ENCODE measurements at places on chromosomes 5 and 9.

- DNase-seq: no peak
These were observed 93.0 kb downstream of the SUSD1 start for GRCh38 chr9:112081918-112082729.

DNA sequence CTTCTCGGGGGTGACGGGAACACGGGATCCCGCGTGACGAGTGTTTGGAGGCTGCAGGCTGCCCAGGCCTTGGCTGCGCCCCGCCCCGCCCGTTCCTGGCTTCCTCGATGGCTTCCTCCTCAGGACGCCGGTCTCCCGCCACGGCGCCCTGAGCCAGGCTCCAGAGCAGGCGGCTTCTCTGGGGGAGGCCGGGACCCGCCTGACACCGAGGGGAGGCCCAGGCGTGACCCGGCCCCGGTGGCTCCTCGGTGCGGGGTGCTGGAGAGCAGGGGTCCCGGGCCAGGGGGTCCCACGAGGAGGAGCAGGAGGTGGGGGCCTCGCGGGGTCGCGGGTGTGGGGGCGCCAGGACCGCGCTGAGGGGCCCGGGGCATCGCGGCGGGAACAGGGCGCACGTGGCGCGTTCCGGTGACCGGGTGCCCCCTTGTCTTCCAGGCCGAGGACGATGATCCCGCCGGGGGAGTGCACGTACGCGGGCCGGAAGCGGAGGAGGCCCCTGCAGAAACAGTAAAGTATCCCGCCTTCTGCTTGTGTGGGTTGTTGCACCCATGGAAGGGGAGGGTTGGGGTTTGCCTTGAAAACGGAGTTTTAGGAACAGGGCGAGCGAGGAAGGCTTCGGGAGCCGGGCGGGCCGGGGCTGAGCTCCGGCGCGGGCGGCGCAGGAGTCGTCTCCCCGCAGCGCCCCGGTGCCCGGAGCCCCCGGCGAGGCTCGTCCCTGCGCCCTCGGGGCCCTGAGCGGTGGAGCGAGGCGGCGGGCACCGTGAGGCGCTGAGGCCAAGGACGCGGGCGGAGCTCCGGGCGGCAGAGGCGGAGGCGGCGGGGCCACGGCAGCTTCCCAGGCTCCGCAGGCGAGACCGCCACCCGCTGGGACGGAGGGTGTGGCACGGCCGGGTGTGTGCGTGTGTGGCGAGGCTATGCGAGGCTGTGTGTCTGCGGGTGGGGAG lies 22.2 kb downstream of the AHRR start:
- DNase-seq: no peak

DNA sequence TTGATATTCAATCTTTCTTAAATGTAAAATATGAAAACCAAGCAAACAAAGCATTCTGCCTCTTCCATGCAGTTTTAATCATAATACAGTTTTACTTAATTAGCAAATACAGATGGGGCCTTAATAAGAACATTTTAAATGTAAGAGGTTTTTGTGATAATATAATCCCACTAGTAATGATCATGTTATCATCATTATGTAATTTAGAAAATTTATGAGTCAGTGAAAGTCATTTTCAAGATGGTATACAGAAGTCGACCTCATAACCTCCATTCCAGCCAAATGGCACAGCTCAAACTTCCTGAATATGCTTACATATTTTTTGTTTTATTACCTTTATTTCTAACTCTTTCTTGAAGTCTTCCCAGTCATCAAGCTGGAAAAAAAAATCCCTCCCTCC lies 102.2 kb upstream of the GNA14 start:
- no peak for DNase-seq

GRCh38 chr5:16464231-16464630 lies 1.4 kb downstream of the ZNF622 start:
- no peak for DNase-seq

- DNase-seq: no peak
These were observed 30.5 kb upstream of the UBAP2 start for GRCh38 chr9:34079181-34079580.

- no peak for DNase-seq
These were observed 97.9 kb downstream of the CDH6 start for GRCh38 chr5:31291323-31291854.

- DNase-seq: peak; percentile 100
These were observed at the start of gene TSPAN17 for GRCh38 chr5:176647030-176647842. TSS of gene TSPAN17 (plus strand) at chr5:176647484. CDS start at chr5:176647616, 132 bp downstream.

DNA sequence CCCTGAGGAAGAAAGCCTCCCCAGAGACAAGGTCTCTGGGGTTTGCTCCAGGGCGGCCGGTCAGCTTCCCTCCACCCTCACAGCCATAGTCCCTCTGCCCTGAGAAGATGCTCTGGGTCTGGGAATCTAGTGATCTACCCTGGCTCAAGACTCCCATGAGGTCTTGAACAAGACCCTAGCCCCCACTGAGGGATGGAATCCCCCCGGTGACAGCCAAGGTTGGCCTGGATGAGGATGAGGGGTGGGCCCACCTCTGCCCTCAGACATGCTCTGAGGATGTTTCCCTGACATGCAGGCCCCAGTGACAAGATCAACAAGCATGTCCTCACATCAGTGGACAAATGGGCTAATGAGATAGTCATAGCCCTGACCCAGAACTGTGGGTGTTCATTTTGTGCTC lies 138.6 kb downstream of the C5orf15 start:
- DNase-seq: no peak

DNA sequence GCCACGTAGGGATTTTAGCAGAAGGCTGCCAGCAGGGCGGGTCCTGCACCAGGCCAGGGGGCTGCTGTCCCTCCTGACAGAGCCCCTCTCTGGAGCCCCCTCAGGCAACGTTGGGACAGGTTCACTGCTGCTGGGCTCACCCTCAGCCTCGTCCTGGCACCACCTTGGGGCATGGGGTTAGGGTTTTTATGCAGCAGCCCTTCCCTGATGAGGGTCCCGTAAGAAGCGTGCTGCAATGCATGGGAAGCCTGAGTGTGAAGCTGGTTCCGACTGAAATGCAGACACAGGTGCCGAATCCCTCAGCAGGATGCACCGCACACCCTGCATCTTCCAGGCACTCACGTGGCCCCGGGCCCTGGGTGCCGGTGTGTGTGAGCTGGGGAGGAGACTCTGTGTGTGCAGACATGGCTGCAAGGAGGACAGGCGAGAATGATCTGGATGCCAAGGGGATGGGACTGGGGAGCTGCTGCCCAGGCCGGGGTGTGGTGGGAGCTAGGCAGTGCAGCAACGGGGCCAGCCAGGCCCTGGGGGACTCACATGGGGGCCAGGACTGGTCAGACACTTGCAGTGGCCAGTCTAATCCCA lies 27.1 kb downstream of the ZDHHC11B start:
- DNase-seq: no peak

- no peak for DNase-seq
These were observed 151.8 kb downstream of the HSPA4 start for GRCh38 chr5:133203317-133204305.

DNA sequence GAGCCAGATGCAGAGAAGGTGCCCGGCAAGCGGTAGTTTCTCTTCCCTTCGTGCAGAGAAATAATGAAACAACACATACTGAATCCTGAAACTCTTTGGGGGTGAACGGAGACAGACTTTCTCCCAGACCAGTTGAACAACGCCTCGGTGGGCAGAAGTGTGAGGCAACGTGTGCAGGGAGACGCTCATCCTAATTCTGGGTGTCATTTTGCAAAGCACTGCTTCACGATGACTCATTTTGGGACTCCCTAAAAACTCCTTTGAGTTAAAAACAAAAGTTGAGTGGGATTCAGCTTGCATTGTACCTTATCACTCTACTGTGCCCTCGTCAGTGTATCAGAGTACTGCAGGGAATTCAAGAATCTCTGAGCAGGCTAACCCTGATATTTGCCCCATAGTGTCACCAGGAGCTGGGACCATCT lies 3.5 kb upstream of the NEK6 start:
- DNase-seq: no peak

- no peak for DNase-seq
These were observed 79.3 kb downstream of the PTPN3 start for GRCh38 chr9:109418827-109419226.

DNA sequence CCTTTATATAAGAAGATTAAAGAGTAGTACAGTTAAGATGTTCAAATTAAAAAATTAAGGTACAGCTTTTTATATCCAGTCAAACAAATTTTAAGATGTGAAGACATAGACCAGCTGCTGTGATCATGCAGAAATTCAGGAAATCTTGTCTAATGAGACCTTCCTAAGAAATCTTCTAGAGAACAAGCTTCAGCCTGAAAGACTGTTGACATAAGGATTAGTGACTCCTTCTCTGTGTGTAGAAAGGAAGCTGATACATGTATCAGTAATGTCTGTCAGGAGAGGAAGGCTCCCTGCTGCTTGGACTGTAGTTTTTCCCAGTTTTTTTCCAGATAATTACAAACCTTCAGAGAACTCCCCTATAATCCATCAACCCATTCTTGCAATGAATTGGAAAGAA lies 75.8 kb upstream of the PCSK5 start:
- DNase-seq: no peak

GRCh38 chr5:115265220-115265619 lies 2.5 kb upstream of the PGGT1B start:
- DNase-seq: no peak

DNA sequence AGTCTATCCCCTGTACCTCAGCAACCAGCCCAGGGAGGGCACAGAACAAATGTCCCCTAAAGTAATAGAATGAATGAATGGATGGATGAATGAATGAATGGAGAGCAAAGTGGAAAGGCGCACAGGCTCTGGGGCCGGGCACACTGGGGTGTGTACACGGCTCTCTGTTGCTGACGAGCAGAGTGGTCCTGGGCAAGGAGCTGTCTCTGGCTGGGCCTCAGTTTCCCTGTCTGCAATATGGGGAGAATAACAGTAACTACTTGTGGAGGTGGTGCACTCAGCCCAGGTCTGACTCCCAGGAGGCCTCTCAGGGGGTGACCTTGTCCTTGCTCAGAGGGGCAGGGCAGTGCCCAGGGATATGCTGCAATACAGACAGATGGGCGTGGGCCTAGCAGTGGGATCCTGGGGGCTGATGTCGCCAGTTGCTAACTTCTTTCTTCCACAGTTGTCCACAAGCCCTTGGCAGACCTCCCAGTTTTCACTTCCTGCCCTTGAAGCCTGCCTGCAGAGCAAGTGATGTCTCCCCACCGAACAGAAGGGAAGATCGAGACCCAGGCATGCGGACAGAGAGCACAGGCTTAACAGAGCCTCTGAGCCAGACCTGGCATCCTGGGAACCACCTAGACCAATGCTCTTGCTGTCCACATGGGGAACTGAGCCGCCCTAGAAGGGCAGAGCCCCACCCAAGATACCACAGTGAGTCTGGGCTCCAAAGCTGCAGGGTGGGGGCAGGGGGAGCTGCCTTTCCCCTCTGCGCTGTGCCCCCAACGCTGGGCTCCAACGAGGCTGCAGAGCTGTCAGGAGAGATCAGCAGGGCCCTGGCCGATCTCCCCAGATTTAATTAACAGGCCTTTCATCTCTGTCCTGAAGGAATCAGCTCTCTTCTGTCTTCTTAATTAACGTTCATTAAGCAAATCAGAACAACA lies 13.6 kb upstream of the LAMC3 start:
- DNase-seq: peak; percentile 6

- DNase-seq: no peak
These were observed 21.5 kb downstream of the CDK5RAP2 start for GRCh38 chr9:120558454-120558853.

GRCh38 chr5:150454492-150455229 lies 5.1 kb upstream of the RPS14 start:
- DNase-seq: no peak

DNA sequence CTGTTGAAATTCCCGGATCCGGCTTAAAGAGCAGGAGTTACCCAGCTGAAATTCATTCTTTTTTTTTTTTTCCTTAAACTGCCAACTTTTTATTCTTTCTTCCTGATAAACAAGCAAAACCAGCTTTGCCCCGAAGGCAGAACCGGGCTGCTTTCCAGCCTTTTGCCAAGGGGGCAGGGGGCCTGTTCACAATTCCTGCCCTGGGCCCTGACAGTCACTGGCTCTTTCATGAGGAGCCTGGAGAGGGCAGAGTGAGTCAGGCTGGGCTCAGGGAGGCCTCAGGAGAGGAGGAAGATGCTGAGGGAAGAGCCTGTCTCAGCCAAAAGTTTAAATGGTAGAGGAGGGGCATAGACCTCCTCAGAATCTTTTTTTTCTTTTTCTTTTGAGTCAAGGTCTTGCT lies 4.8 kb downstream of the GLIPR2 start:
- peak; percentile 29 for DNase-seq

DNA sequence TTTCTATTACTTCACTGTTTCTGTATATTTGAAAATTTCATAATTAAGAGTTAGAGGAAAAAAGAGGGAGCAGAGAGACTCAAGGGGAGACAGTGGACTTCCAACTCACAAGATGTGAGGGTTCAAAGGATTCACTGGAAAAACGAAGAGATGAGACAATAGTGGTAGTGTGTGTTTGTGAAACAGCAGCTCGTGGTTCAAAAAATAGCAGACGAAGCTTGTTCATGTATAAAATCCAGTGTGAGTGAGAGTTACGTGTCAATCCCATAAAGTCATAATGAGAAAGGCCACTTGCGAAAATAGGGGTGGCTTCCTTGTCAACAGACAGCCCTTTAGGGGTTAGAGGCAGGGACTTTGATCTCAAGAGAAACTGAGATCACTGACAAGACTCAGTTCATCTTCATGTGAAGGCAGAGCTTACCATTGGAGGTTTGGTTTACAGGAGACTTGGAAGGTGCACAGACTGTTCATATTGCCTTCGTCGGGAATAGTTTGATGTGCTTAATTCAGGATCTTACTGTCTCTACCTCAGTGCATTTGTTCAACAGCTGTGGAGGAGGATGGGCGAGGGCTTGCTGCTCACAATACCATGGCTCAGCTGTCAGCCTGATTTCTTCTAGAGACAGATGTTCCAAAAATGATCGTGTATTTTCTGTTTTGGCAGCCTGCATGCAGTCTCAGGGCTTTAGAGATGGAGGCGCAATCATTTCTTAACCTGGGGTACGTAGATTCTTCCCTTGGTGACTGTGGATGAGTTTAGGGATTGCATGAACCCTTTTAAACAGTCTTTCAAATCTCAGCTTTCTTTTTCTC lies 105.7 kb upstream of the KLF9 start:
- no peak for DNase-seq

- DNase-seq: no peak
These were observed 104.8 kb upstream of the ERCC6L2 start for GRCh38 chr9:95770653-95771131.

DNA sequence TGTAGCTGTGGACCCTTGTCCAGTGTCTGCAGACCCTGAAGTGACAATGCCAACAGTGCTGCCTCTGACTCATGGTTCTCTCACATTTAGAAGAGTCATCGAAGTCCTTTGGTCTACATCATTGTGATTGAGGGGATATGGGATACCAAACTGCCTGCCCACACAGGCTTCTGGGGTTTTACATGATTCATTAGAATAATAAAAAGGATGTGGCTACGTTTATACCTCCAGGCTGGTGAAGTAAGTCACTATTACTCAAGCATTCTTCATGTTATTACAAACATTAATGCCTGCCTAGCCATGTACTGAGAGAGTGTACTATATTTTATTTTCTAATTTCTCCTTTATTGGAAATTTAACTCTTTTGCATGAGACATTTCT lies 365.7 kb downstream of the SPATA31D1 start:
- no peak for DNase-seq
